ENCODE measurements at places on chromosomes 16 and 17.
A peak's percentile ranks its signal among the peaks of the same experiment; 100 is the strongest.

DNA sequence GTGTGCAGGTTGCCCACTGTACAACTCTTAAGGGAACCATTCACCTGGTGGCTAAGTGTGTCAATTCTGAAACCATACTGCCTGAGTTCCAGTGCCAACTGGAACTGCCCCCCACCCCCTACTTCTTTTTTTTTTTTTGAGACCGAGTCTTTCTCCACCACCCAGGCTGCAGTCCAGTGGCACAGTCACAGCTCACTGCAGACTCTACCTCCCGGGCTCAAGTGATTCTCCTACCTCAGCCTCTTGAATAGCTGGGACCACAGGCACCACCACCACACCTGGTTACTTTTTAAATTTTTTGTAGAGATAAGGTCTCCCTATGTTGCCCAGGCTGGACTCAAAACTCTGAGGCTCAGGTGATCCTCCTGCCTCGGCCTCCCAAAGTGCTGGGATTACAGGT lies 40.4 kb upstream of the DHX8 start:
- DNase-seq, result no peak

- no peak for DNase-seq
These were observed 1.1 kb downstream of the MT1E start for GRCh38 chr16:56626685-56627084.

DNA sequence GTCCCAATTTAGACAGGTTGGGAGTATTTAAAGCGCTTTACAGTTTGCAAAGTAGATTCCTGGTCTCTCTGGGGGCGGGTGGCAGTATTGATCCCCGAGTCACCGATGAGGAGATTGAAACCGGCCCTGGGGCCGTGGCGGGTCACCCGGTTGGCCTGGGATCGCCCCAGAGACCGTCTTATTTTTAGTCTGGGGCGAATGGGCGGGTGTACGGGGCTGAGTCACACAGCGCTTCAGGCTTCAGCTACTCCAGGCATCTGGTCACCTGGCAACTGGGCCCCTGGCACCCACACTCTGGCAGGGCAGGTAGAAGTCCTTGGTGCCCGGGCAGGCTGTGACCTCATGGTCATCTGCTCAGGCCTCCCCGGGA lies 669 bp downstream of the MIEF2 start:
- DNase-seq, result peak; percentile 21

DNA sequence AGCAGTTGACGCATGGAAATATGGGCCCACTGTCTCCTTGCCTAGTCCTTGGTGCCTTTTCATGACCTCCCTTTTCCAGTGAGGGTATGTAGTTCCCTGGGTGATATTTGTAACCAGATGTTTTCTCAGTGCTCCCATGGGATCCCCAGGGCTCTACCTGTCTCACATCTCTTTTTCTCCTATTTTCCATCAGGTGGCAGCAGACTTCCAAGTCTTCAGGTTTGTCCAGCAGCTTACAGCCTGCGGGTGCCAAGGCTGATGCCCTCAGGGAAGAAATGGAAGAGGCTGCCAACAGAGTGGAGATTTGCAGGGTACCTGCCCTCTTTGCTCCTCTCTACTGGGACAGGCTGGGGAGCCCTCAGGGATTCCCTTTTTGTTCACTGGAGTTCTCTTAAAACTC lies 89.1 kb downstream of the ELAC2 start:
- DNase-seq, result no peak

GRCh38 chr17:32763855-32764439 lies 113.0 kb downstream of the MYO1D start:
- DNase-seq, result no peak

Data from GM04504 (cell line).